NCI-H460 (cell line): ENCODE measurements at places on chromosomes 16 and 17. TPM values are rescaled to one million over a fixed set of nuclear protein-coding genes. Genes with fewer than 3 reads are reported as not detected.

OR1D2 gene
- not detected in 2 replicates for total RNA-seq

RFWD3 gene
- 30.6 and 35.6 TPM in 2 replicates for total RNA-seq

CRK gene
- total RNA-seq, result 73.2 and 74.7 TPM in 2 replicates

FOXN1 gene
- total RNA-seq, result 0.17 TPM in 1 of 2 replicates, not detected in the other

ZNF48 gene
- 8.3 and 8.4 TPM in 2 replicates for total RNA-seq

CHST6 gene
- total RNA-seq, result 0.81 and 0.89 TPM in 2 replicates

ITGAD gene
- total RNA-seq, result not detected in 2 replicates

NUFIP2 gene
- total RNA-seq, result 74.0 and 90.3 TPM in 2 replicates

ACSM2A gene
- total RNA-seq, result not detected in 2 replicates

GAST gene
- total RNA-seq, result not detected in 2 replicates

CPHXL2 gene
- not detected in 2 replicates for total RNA-seq

- DNase-seq, result no peak
Observed at GRCh38 chr17:67132366-67132765, 88.0 kb downstream of the CACNG1 start.

- DNase-seq, result no peak
Observed at GRCh38 chr16:27617665-27618064, 67.7 kb downstream of the KATNIP start.

DNA sequence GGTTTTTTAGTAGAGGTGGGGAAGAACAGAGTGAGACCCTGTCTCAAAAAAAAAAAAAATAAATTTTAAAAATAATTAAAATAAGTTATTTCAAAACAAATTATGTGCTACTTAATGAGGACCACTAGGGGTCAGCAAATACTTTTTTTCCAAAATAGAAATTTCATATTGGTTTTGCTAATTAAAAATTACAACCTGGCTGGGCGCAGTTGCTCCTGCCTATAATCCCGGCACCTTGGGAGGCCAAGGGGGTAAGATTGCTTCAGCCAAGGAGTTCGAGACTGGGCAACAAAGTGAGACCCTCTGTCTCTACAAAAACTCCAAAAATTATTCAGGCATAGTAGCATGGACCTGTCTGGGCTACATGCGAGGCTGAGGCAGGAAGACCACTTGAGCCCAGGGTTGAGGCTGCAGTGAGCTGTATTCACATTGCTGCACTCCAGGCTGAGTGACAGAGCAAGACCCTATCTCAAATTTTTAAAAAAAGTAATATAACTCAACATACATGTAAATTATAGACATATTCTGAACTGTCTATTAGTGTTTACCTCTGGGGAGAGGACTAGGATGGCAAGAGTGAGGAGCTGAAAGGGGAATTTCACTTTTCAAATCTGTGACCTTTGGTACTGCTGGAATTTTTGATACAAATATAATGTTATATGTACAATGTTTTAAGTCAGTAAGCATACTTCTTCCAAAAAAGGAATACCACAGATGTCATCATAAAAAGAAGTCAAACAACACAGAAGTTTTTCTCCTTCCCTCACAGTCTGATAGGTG, 8.1 kb downstream of the MEIOB start:
- DNase-seq, result peak; percentile 28

GRCh38 chr17:31535581-31535981, 144.1 kb downstream of the RAB11FIP4 start:
- no peak for DNase-seq

GRCh38 chr16:16016388-16016964, 67.1 kb downstream of the ABCC1 start:
- DNase-seq, result no peak

DNA sequence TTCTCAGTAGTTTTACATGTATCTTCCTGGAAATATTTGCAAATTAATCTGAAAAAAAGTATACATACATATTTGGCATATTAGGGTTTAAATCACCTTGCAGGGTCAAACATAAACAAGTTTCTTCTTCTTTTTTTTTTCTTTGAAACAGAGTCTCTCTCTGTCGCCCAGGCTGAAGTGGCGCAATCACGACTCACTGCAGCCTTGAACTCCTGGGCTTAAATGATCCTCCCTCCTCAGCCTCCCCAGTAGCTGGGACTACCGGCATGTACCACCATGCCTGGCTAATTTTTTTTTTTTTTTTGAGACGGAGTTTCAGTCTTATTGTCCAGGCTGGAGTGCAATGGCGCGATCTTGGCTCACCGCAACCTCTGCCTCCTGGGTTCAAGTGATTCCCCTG, 12.6 kb upstream of the FUS start:
- no peak for DNase-seq

DNA sequence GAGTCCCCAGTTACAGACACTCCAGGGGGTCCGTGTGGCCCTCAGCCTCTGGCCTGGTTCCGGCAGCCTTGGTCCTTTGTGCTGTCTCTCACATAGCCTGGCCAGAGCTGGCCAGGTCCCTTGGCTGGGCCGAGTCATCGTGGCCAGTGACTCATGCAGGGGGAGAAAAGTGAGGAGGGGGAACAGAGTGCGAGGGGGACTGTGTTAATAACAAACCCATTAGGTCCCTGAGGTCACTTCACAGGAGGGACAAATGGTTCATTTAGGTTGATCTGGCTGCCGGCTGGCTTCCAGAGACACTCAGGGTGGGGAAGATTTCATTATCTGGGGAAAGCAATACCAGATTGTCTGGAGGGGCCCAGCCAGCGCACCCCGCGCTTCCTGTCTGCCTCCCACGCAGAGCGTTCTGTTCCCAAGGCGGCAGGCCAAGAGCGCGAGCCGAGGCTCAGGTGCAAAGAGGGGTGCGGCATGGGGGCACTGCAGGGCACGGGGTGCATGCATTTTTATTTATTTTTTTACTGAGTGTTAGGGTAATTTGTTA, 223.1 kb downstream of the SEC14L1 start:
- DNase-seq, result no peak

GRCh38 chr17:6306820-6307219, 128.1 kb downstream of the AIPL1 start:
- DNase-seq, result no peak

DNA sequence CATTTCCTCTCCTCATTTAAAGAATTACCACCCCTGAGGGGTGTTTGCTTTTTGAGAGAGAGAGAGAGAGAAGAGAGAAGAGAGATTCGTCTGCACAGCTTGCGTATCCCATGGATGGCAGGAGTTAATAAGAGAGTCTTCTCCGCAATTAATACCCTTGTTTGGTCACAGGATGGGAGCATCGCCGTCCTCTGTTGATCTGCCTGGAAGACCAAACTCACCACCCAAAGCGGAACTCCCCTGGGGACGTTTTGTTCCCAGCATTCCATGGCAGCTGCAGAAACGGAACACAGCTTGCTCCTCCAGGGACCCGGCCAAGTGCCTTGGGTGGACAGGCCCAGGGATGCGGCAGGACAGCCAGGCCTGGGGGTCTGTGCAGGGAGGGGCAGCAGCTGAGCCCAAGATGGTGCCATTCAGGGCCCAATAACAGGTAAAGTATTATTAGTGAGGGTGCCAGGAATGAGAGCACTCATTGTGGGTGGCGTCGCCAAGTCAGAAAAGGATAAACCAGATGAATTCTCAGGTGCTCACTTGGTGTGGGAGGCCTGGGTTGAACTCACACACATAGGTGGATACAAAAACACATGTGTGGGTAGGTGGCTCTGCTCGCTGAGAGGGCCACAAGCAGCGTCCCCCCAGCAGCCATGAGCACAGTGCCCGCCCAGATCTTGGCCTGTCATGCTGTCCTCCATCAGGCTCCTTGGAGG, 83.1 kb downstream of the NT5M start:
- DNase-seq, result no peak

GRCh38 chr17:1933875-1934715, 91.0 kb downstream of the RTN4RL1 start:
- no peak for DNase-seq

- no peak for DNase-seq
Observed at GRCh38 chr16:88681709-88682451, 4.4 kb downstream of the SNAI3 start.

DNA sequence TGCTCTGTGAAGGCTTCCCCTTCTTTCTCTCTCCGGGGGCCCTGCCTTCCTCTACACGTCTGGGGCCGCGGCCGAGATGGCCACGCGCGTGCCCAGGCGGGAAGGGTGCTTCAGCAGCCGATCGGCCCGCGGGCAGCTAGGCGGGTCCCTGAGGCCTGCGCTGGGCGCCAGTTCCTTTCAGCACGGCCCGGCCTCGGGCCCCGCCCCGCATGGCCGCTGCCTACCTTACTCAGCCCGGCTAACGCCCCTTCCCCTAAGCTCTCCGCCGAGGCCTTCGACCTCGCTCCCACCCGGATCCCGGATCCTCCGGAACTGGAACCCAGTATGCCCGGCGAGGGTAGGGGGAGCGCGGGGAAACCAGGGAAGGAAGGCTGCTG, 335 bp downstream of the TMEM11 start:
- no peak for DNase-seq

GRCh38 chr16:68512183-68512582, 26.9 kb upstream of the ZFP90 start:
- DNase-seq, result no peak

- DNase-seq, result no peak
Observed at GRCh38 chr17:28306954-28307401, 12.0 kb upstream of the TMEM97 start.

DNA sequence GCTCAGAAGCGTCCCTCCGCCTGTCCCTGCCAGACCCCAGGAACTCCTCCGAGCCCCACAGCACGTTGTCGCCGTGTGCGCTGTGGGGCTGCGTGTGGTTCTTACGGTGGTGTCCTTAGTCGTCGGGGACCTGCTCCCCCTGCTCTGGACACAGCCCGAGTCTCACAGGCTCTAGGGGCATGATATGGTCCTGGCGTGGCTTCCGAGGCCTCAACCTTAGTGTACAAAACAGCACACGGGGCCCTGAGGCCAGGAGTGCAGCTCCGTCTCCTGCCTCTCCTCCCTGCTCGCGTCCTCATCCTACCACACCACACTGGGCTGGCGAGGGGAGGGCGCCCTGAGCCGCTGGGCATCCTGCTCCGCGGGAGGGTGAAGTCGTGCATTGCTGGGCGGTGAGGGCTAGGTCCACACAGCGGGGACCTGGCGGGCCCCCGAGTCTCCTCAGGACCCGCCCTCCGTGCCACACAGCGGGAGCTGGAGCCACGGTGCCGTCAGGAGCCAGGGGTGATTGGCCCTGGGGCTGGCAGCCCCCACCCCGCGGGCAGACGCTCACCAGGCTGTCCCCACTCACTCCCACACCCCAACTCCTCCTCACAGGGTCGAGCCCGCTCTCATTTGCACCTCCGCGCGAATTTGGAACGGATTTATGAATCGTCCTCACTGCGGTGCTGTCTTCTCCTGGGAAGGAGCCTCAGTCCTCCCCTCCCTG, 1.2 kb upstream of the MAFG start:
- DNase-seq, result no peak

DNA sequence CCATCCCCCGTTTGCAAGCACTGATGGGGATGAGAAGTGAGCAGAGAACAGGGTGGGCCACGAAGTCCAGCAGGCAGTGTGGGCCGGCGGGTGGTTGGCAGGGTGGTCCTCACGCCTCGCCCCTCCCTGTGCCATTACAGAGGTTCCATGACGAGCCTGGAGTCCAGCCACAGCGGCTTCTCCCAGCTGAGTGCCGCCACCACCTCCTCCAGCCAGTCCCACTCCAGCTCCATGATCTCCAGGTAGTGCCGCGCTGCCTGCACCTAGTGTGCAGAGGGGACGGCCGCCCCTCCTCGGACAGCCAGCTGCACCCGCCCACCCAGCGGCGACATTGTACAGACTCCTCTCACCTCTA, 73.0 kb downstream of the SEC14L1 start:
- no peak for DNase-seq

- DNase-seq, result no peak
Observed at GRCh38 chr16:82655720-82656490, 29.1 kb downstream of the CDH13 start.

GRCh38 chr17:13302983-13303382, 285.2 kb upstream of the ELAC2 start:
- DNase-seq, result no peak

DNA sequence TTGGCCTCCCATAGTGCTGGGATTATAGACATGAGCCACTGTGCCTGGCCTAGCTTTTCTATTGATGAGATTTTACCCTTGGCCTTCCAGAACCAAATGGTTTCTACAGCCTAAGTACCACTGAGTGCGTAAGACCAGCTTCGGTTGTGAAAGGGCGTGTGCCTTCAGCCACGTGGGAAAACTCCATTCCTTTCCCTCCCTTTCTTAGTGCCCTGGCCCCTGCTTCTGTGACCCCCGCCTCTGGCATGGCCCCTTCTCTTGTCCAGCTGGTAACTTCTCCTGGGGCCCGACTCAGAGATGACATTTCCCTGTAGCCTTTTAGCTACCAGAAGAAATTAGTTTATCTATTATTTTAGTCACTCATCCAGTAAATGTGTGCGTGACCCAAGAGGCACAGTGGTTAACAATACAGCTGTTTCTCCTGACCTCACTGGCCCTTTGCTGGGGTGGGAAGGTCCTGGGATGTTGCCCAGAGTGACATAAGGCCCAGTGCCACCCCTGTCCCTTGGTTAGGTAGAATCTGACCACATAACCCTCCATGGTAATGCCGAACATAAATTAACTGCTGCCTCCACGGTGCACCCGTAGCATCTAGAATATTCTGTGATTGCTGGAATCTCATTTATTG, 97.3 kb downstream of the PLCG2 start:
- DNase-seq, result no peak

GRCh38 chr17:69254187-69254586, 25.6 kb upstream of the ABCA10 start:
- no peak for DNase-seq
